ENCODE measurements at places on chromosomes 16 and 17.

- peak; percentile 85 for DNase-seq
Observed at GRCh38 chr16:68520649-68521086, 18.4 kb upstream of the ZFP90 start.

- DNase-seq: no peak
Observed at GRCh38 chr16:11121914-11122692, 133.9 kb downstream of the SOCS1 start.

- peak; percentile 36 for DNase-seq
Observed at GRCh38 chr17:40551879-40552768, 13.1 kb downstream of the CCR7 start.

- no peak for DNase-seq
Observed at GRCh38 chr17:61447358-61447757, 4.9 kb upstream of the TBX4 start.

GRCh38 chr17:79706931-79707850 is 23.6 kb upstream of the ENPP7 start:
- DNase-seq: no peak

Data from mesothelial cell of epicardium (in vitro differentiated cells).